DND-41 (cell line): ENCODE measurements at places on chromosomes 2 and 18.

DNA sequence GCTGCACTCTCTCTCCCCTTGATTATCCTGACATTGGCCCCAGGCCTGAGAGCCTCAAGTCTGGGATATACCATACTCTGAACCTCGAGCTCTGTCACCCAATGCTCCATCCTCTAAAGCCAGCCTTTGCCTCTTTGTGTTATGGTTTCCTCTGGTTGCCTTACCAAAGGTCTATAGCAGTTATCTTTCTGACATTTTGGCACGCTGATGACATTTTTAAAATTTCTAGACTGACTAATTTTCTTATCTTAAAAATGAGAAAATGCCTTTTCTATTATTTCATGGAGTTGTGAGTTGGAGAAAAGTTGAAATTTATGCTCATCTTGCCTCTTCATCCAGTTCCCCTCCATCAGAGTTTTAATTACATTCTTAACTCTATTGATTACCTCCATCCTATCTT is 62.7 kb downstream of the PKP4 start:
- no peak for DNase-seq

DNA sequence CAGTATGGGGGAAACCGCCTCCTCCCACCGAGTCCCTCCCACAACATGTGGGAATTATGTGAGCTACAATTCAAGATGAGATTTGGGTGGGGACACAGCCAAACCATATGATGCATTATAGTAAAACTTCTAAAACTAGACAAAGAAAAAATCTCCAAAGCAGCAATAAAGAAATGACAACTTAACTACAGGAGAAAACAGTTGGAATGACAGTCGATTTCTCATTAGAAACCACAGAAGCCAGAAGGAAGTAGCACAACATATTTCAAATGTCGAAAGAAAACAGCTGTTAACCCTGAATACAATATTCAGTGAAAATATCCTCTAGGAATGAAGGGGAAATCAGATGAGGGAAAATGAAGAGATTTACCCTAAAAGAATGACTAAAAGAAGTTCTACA is 53.5 kb upstream of the TCF4 start:
- DNase-seq, result no peak

DNA sequence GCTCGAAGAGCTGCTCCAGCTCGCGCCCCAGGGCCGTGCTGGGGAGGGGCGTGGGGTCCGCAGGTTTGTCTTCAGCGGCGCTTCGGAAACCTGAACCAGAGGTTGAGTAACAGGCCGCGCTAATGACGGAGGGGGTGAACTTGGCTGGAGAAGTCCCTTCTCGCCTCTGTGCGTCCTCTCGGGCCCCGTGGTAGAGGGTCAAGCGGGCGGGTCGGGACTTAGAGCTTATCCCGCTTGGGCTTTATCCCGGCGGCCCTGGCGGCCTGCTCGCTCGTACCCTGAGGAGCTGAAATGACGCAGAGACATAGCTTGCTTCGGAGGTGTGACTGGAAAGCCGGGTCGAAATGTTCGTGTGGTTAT is 479 bp downstream of the RNMT start:
- peak; percentile 36 for DNase-seq

GRCh38 chr2:10971888-10972260 is 60.1 kb downstream of the KCNF1 start:
- DNase-seq, result no peak

- DNase-seq, result peak; percentile 48
Observed at GRCh38 chr18:67300498-67300897, 216.0 kb downstream of the DSEL start.

- DNase-seq, result peak; percentile 28
Observed at GRCh38 chr2:136394136-136395060, 276.4 kb upstream of the CXCR4 start.

GRCh38 chr2:230797515-230798495 is 66.9 kb upstream of the ITM2C start:
- DNase-seq, result no peak
